ENCODE measurements at places on chromosomes 7 and 10.

GRCh38 chr10:79928028-79928583, 20.8 kb downstream of the SFTPD start:
- DNase-seq: no peak

- DNase-seq: peak; percentile 44
These were observed 4.3 kb upstream of the KCNMA1 start for GRCh38 chr10:77641788-77642397.

GRCh38 chr10:49502358-49502757, 36.6 kb downstream of the ERCC6 start:
- DNase-seq: no peak

GRCh38 chr7:106012935-106013439, 49.9 kb downstream of the CDHR3 start:
- no peak for DNase-seq

DNA sequence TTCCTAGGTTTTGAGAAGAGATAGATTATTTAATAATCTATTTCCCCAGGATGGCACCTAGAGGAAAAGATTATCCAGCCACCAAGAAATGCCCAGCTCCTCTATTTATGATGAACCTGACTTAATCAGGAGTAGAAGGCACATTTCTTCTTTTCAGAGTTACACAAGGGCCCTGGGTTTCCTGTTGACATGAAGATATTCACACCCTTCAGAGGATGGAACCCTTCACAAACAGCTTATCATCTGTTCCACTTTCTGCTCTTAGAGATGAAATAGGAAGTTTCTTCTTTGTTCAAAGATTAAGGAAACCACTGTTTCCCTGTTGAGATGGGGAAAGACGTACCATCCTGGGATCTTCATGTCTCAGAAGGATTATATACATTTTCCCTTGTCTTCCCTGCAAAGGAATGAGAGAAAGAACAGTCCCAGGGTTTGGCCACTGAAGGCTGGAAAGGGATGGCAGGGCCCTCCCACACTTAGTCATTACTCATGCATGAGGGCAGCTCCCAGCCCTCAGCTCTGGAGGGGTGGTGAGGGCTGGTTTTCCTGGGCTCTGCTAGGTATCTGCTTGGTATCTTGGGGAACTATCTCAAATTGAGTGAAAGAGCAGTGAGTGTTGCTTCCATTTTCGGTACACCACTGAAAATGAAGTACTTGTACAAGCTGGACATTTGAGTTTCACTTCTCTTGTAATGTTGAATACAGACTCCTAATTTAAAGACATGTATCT, 64.0 kb downstream of the MTPAP start:
- peak; percentile 35 for DNase-seq

DNA sequence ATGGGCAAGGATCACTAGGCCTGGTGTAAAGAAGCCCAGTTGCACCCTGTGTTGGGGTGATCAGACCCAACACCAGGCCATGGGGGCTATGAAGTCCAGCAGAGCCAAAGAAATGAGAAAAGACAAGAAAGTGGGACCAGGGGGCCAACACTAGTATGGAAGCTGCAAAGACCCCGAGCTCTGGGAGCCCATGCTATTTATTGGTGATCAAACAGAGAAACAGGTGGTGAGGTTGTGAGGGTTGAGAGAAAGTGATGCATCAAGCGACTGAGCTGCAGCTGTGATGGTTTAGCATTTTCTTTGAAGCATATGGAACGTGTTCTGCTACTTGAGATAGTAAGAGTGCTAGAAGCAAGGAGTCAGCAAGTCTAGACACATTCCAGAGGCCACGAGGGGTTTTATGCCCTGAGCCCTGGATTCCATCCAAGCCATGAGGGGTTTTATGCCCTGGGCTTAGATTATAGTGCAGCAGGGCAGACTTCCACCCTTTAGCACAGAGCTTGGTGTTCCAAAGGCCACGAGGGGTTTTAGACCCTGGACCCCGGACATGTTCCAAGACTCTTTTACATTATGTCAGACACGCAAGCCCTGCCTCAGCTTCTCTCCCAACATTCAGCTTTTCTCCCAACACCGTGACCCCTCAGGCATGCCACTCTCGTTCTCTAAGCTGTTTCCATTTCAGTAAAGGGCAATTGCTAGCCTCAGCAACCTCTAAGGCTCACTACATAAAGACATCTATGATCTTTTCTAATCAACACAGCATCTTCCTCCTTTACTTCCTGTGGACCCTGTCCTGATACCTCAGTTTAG, 43.1 kb upstream of the GPAM start:
- no peak for DNase-seq

DNA sequence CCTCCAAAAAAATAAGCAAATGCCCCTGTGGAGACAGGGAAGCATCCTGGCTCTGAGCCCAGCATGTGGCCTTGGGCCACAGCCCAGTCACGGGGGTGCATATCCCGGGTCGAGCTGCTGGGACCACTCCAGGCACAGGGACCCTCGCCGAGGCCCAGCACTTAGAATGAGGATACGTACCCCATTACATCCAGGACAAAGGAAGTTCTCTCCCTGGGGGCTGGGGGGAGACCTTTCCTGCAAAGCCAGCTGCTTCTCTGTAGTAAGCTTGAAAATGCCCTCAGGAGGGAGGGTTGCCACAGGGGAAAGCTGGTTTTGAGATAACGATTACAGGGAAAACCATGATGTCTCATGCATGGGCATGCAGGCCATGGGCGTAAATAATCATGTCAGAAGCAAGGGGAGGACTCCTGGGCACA, 75.5 kb downstream of the HIPK2 start:
- no peak for DNase-seq

GRCh38 chr7:69213878-69214277, 384.4 kb upstream of the AUTS2 start:
- DNase-seq: no peak

GRCh38 chr7:104643587-104644217, 315.3 kb downstream of the LHFPL3 start:
- no peak for DNase-seq

DNA sequence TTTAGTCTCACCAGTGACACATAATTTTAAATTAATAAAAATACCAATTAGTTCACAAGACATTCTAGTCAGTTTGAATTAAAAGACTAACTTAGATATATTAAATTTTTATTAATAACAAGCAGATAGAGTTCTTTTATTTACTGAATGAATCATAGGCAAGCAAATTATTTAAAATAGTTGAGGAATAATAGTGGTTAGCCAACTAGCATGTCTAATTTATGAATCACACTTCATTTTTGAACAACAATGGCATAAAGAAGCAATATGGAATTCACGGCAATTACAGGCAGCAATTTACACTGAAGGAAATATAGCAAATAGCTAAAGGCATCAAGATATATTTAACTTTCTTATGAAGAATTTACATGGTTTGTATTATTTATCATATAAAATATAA, 187.0 kb upstream of the SLC26A5 start:
- no peak for DNase-seq

- DNase-seq: no peak
These were observed 692 bp downstream of the NEURL1 start for GRCh38 chr10:103493916-103494877.

DNA sequence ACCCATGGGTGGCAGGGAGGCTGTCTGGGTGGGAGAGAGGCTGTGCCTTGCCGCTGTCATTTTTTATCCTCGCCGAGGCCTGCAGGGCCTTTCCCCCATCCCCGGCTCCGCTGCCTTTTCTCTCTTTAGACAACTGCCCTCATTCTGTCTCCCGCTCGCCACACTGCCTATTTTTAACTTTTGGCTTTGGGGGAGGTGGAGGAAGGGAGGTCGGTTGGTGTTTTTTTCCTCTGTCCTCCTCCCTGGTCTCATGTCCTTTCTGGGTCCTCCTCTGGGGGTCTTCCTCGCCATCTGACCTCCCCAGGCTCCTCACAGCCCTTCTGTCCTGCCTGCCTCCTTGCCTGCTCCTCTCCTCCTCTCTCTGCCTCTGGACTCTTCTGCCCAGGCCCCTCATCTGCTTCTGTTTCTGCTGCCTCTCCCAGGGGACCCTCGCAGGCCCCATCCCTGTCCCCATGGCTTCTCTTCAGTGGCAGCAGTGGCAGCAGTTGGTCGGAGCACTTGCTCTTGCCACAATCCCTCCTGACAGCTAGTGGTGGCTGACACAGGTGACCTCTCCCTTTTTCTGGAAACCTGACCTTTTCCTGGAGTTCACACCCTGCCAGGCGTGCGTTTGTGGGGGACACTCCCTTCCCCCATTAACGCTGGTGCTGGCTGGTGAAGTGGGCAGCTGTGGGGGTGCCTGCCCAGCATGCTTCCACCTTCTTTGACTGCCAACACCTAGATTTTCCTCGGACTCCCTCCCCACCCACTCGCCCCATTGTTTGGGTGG, 19.5 kb upstream of the PCBD1 start:
- DNase-seq: no peak

DNA sequence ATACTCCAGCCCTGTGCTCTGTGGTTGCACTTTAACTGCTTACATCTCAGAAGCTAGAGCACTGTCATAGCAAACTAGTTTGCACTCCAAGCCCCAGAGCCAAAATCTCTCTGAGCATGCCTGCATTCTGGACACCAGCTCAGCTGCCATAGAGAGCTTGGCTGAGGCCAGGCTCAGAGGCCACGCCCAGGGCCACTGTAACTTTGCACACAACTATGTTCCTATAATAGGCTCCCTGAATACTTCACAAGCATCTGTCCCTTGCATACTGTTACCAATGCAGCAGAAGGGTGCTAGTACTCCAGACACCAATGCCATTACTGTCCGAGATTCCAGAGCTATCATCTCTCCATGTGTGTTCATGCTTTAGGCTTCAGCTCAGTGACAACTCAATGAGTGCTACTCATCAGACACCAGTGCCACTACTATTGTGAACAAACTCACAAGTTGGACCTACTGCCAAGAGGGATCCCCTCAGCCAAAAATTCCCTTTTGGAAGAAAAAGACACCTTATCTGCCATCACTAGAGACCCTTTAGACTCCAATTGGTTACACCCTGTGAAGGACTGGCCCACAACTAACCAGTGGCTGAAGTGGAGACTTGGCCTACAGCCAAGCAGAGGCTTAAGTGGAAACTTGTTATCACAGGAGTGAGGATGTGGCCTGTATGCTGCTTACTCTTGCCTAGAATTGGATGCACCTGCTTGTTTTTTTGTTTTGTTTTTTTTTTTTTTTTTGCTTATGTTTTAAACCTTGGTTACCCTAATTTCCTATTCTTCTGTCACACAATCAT, 211.6 kb upstream of the MAGI2 start:
- no peak for DNase-seq

GRCh38 chr10:35598379-35598778, 6.8 kb upstream of the GJD4 start:
- DNase-seq: no peak

DNA sequence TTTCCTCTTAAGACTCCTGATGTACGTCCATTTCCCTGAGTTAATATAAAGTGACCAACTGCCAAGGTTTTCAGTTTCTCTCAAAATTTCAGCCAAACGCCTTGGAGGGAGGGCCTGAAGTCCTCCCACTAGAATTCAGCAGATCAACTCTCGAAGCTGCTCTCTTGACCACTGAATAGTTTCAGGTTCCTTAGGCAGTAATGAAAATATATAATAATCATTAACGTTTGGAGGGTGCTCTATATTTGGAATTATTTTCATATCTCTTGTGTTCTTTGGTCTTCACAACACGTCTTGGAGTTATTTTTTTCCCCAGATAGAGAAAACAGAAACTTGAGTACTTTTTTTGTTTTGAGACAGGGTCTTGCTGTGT, 123.6 kb upstream of the SFMBT2 start:
- no peak for DNase-seq

- peak; percentile 33 for DNase-seq
These were observed at the start of gene CRPPA for GRCh38 chr7:16421333-16422102. Gene CRPPA (minus strand): TSS chr7:16421538. CDS start chr7:16421322, 216 bp downstream.

DNA sequence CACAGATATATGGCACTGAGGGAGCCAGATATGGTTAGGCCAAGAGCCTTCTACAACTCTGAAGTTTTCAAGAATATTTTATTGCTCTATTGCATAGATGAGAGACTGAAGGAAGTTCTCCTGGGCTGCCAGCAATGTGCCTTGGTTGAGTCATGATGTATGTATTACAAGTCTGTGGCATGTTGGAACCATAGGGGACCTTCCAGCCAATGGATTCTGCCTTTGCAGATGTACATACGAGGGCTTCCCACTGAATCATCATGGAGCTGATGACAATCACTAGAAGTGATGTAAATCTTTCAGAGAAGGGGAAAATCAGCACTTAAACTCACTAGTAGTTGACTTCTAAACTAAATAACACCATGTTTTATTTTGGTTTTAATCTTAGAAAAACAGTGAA, 419.5 kb downstream of the PHTF2 start:
- no peak for DNase-seq

DNA sequence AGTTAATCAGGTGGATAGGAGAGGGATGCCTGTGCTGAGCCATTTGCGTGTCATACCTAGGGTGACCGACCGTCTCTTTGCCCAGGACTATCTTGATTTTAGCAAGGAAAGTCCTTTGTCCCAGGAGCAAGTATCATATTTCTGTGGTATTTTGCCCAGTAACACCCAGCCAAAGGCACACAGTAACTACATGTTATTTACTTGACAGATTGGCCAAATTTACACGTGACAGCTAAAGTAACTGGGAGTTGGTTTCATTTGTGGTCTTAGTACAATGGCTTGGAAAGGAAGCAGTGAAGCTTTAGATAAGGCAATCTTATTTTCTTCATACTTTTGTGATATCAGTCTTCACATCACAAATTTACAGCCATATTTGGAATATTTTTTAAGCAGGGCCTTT, 142.1 kb downstream of the JCAD start:
- DNase-seq: no peak

DNA sequence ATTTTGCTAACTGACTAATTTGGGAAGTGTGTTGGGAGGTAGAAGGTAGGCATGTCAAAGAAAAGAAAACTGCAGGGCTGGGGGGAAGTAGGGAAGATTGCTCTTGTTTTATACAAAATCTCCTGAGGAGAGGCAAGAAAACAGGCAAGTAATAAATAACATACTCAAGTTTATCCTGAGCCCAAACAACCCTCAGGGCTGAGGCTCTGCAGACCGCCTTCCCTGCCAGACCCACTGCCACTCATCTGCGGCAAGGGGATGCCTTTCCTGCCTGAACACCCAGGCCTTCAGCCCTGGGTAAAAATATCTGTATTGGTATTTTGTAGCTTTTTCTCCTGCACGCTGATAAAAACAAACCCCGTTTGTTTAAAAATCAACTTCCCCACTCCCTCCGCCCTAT, 399.8 kb upstream of the NFE2L3 start:
- no peak for DNase-seq

GRCh38 chr10:117137031-117137910, 799 bp downstream of the VAX1 start:
- DNase-seq: no peak

DNA sequence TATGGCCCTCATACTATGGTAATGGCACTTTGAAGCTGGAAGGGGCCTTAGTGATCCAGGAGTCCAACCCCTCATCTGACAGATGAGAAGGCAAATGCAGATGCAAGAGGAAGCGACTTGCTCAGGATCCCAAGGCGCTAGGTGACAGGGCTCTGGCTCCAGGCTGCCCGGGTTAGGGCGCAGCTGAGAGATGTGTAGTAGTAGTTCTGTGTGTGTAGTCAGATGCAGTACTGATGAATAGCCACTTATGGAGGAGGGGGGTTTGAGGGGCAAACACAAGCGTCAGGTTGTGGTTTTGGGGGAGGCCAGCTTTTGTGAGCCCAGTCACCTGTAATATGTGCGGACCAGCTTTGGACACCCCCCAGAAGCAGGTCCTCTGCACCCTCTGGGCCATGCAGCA, 4.8 kb downstream of the ADRA2A start:
- DNase-seq: no peak
